ENCODE measurements at places on chromosomes 3 and 15.

DNA sequence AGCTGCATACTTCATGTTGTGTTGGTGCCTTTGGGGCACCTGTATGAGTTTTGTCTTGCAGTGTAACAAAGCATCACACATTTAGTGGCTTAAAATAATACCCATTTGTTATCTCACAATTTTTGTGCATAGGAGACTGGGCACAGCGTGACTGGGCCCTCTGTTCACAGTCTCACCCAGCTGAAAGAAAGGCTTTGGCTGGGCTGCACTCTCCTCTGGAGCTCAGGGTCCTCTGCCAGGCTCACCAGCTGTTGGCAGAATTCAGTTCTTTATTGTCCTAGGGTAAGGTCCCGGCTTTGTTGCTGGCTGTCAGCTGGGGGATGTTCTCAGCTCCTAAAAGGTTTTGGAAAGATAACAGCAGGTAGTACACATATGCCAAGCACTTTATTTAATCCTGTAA is 263.3 kb downstream of the CLSTN2 start:
- DNase-seq, result no peak

DNA sequence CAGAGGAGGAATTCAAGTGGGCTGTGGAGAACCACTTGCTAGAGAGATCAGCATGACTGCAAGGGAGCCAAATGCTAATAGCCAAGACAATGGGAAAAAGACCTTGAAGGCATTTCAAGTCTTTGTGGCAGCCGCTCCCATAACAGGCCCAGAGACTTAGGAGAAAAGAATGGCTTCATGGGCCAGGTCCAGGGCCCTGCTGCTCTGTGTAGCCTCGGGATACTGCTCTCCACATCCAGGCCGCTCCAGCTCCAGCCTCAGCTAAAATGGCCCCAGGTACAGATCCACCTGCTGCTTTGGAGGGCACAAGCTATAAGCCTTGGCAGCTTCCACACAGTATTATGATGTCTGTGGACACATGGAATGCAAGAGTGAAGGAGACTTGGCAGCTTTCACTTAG is 157.7 kb downstream of the NECTIN3 start:
- DNase-seq, result no peak

- no peak for DNase-seq
Observed at GRCh38 chr3:108566599-108566998, 22.6 kb downstream of the CIP2A start.

GRCh38 chr3:156693166-156693565 is 18.8 kb downstream of the TIPARP start:
- peak; percentile 76 for DNase-seq

- DNase-seq, result peak; percentile 37
Observed at GRCh38 chr15:60026555-60026954, 22.4 kb downstream of the FOXB1 start.

GRCh38 chr3:12708584-12709192 is 44.8 kb upstream of the RAF1 start:
- DNase-seq, result peak; percentile 73

- no peak for DNase-seq
Observed at GRCh38 chr3:81245501-81245900, 515.9 kb downstream of the GBE1 start.

DNA sequence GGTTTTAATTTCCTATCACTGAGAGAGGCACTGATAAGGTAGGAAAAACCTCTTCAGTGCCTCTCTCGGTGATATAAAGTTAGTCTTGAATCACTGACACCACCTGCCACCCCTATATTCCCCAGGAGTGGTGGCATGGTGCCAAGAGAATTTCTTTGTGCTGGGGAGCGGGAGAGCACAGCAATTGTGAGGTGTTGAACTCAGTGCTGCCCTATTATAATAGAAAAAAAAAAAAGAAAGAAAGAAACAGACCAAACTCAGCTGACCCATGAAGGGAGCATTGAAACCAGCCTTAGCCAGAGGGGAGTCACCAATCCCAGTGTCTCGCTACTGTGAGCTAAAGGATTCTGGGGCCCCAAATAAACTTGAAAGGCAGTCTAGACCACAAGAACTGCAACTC is 201.4 kb upstream of the STT3B start:
- no peak for DNase-seq

DNA sequence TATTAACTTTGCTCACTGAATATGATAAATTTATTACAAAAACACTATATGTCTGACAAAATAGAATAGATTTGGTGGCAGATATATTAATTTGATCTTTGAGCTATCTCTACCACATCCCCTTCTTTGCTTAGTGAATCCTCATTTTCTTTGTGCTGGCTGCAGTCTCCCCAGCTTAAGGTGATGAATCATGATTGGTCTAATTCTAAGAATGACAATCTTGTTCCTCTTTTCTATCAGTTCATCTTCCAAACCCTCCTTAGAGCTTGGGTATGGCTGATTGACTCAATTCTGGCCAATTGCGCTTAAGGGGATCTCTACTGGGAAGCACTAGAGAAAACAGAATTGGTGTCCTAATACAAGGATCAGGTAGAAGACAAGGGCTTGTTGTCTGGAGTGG is 309.6 kb upstream of the GOLIM4 start:
- no peak for DNase-seq

DNA sequence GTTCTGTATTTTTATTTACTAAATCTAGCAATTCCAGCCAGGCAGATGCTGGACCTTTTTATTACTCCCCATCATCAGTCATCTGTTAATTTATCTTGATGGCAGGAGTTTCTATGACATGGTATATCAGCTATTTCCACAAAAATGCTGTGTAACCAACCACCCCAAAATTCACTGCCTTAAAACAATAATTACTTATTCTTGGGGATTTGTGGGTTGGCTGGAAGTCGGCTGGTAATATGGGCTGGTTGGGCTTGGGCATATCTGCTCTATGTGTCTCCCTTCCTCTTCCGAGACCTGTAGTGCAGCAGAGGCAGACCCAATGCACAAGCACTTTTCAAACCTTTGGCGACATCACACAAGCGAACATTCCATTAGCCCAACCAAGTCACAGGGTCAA is 92.1 kb upstream of the UBE2E1 start:
- no peak for DNase-seq

- DNase-seq, result no peak
Observed at GRCh38 chr3:104746056-104746455, 620.7 kb upstream of the ALCAM start.

DNA sequence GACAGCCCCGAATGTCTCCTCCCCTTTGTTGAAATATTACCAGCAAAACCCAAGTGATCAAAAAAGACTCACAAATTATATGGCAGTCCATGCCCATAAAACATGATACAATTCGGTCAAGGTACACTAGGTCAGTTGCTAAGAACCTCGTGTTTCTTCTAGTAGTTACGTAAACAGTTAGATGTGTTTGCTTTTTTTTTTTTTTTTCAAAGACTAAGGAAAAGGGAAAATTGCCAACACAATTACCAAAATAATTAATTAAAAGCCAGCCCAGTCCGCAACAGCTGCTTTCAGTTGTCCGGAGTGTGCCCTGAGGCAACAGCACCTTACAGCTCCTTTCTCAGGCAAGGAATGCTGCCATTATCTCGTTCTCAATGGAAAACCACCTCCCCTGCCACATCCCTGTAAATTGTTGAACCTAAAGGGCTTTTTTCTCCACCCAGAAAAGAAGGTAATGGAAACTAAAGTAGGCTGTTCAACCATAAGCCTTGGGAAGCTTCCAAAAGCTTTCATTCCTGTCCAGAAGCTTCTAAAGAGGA is 129.2 kb upstream of the TSC22D2 start:
- no peak for DNase-seq

DNA sequence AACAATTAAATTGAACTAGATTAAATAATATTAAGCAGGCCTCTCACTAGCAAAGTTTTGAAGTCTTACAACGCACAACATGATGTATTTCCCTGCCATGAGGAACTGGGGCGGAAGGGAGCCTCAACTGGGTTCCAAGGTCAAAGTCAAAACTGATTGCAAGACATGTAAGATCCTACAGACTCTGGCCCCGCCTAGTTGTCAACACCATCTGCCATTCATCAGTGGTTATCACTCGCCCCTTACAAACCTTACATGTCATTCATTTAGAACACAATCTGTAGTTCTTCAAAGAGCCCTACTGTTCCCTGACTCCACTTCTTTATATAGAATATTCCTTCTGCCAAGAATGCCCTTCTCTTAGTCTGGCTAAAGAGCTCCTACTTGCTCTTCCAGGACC is 10.0 kb downstream of the ATP13A3 start:
- DNase-seq, result no peak

DNA sequence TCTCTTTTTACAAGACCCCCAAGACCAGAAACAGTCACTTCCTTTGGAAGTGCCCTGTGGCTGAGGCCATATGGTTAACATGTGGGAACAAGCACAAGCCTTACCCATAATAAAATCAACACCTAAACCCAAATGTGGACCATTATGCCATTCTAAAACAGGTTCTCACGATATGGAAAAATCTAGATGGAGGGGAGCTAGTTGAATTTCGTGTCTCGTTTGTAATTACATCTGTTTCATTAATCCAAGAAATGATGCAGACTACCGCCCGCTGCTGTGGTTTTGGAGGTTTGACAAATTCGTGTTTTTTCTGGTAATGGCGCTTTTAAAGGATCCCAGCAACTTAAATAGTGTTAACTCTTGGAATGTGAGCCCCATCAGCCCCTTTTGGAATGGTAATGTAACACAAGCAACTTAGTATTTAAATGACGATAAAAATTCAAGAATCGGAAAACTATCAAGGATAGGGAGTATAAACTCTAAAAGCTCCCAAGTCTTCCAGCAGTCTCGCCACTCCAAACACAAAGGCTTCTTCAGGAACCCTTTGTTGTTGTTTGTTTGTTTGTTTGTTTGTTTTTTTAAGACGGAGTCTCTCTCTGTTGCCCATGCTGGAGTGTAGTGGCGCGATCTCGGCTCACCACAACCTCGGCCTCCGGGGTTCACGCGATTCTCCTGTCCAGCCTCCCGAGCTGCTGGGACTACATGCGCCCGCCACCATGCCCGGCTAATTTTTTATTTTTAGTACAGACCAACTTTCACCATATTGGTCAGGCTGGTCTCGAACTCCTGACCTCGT is 1.1 kb downstream of the CNBP start:
- DNase-seq, result no peak

GRCh38 chr3:43185983-43186314 is 80.1 kb upstream of the POMGNT2 start:
- DNase-seq, result no peak

DNA sequence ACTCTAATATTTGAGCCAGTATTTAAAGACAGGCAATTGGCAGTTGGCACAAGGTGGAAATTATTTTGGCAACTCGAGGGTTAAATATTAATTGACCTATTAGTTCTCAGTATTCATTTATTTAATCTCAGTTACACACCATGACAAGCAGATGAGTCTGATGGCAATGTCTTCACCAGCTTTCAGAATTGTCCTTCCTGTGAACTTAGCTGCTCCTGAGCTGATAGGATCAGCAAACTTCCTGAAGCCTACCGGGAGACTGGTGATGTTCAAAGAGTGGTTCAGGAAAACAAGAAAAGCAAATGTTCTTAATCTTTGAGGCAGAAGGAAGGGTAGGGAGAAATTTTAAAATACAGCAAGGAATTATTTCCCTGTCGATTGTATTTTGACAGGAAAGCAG is 522.2 kb downstream of the SOX2 start:
- no peak for DNase-seq

- DNase-seq, result peak; percentile 55
Observed at GRCh38 chr3:194602669-194603171, 30.5 kb downstream of the TMEM44 start.

DNA sequence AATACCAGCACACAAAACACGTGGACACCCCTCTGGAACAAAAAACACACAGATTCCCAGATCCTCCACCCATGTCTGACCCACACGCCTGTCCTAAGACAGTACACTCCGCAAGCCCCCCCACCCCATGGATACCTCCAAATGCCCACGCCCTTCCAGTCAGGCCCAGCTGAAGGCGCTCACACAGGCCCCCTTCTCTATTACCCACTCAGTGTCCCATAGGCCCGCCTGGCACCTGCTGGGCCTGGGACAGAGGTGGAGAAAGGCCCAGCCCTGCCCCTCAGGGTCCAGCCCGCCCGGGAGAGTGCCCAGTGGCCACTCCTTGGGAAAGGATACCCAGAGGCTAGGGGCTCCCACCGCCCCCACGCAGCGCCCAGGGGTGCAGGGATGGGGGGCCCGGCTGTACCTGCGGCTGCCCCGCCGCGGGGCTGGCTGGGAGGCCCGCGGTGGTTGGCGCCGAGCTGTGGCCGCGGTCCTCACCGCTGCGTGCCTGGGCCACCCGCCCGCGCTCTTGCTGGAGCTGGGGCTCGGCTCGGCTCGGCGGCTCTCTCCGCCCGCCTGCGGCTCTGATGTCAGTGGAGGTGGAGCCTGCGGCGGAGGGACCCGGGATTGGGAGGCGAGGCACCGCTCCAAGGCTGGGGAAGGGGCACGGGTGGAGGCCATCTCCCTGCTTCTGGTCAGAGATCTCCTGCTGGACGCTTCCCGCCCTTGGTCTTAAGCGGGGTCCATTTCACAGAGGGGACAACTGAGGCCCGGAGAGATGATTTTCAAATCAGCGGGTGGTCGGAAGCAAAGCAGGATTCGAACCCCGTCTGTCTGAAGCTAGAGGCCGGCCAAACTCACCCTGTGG is at the start of gene CAMK1:
CAMK1 (minus strand) TSS at position 522 of the 850 bp plus-strand sequence. CDS start 2,198 bp downstream, outside the sequence.
- DNase-seq, result peak; percentile 72

DNA sequence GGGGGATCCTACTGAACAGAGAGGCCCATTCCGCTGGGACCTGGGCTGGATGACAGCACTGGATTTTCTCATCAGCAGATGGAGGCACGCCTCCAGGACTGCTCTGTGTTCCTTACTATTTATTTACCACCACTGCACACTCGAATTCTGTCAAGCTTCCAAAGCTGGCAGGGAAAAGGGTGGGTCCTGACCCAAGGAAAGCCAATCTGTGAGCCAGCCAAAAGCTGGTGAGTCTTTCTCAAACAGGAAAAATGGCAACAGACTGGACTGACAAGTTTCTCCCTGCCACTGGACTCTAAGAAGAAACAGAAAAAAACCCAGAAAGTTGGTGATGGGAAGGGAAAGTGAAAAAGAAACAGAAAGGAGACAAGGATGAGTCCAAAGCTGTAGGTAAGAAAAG is 37.8 kb downstream of the CD47 start:
- DNase-seq, result no peak

DNA sequence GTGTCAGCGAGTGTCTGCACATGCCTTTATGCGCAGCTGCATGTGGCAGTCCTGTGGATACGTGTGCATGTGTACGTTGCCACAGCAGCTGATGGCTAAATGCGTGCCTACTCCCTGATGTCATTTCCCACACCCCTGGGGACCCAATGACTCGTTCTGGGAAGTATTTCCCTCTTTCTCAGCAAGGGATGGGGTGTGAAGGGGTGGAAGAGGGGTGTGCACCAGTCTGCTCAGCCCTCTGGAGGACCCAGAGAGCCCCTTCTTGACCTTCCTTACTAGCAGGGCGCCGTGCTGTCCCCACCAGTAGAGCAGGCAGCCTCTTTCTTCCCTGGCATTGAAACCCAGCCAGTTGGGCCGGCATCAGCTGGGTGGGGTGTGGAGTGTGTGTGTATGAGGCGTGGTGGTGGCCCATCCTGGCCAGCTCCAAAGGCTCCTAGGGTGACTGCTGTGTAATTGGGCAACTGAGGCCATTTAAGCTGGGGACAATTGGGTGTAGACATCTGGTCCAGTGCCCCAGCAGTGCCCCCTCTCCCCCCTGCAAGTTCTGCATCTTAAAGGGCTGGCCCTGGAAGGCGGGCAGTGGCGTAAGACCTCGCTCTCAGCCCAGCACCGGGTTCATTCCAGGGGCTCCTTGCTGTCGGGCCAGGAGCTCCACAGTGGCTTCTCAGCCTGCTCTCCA is 19.2 kb downstream of the SNX33 start:
- DNase-seq, result peak; percentile 99

All from iris pigment epithelial cell (primary cell).